ENCODE measurements at places on chromosomes 6 and 20.

GRCh38 chr20:41268402-41268801 is 49.1 kb downstream of the ZHX3 start:
- DNase-seq: no peak

- DNase-seq: peak; percentile 56
These were observed 7.4 kb upstream of the SLC12A5 start for GRCh38 chr20:46021361-46022359.

DNA sequence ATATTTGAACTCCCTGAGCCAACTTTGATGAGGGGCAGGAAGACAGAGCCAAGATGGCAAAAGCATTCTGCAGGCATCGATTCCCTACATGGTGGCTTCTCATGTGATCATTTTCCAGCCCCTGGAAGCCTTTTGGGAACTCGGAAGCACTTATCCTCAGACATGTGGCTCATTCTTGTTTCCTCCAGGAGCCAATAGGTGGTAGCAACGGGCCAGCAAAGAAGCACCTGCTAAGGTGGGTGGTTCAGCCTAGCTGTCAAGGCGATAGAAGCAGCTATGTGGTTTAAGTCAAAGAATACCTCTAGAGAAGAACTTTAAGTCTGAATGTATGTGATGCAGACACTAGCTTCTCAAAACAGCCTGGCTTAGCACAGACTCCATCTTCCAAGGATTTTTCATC is 64.9 kb upstream of the PAX1 start:
- DNase-seq: peak; percentile 25

DNA sequence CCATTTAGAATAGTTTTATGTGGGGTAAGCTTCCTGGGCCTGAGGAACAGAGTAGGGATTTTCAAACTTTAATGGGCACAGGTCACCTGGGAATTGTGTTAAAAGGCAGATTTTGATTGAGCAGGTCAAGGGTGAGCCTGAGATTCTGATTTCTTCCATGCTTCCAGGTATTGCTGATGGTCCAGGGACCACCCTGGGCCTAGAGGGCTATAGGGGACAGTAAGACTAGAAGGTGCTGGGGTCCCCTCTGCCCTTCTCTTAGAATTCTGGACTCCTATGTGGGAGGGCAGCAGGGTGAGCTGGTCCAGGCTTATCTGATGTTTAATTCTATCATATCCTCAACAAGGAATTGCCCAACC is 2.6 kb downstream of the DDR1 start:
- no peak for DNase-seq

DNA sequence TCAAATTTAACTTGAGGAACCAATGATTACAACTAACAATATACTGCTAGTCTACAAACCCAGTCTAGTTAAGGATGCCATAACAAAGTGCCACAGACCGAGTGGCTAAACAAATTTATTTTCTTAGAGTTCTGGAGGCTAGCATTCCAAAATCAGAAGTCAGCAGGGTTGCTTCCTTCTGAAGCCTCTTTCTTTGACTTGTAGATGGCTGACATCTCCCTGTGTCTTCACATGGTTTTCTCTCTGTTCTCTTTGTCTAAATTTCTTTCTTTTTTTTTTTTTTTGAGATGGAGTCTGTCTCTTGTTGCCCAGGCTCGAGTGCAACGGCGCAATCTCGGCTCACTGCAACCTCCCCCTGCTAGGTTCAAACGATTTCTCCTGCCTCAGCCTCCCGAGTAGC is 56.1 kb downstream of the NCOA3 start:
- no peak for DNase-seq

DNA sequence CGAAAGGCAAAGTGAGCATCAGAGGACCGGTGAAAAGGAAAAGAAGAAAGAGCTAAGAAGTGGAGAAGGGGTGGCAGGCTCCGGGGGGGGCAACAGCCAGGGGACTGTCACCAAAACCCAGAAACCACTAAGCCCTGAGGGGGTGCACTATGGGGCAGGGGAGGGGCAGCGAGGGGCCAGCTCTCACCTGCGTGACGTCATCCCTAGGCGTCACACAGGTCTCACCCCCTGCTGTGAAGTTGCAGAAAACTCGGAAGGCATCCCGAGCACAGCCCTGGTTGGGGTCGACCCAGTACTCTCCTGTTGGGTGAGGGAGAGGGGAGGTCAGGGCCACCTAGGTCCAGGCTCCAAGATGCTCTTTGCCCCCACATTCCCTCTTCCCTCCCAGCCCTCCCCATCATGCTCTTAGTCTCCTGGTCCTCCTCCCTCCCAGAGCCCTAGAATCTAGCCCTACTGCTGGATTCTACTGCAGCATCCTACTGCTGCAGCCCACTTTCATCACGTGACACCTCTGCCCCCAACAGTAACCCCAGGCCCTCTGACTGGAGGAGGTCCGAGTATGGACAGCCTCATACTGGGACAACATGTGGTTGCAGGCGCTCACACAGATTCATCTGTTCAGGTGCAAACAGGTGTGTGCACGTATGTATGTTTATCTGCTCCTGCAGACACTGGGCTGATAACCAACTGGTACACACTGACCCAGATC is 27.4 kb downstream of the COL11A2 start:
- DNase-seq: no peak

DNA sequence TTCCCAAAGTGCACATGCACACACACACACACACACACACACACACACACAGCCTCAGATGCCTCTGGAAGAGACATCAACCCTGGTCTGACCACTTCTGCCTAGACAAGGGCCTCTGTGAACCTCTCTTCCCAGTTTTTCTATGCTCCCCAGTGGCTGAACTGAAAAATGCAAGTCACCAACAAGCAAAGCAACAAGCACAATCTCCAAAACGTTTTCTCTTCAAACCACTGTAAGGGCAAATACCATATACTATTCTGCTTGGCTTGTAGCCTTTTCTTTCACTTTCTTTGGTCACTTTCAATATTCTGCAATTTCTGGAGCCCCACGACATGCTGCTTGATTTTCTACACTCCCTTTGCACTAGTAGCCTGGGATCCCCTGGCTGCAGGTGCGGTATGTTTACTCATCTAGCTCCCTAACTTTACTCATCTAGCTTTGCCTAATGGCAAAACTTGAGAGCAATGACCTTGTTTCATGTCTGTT is 121.4 kb upstream of the DST start:
- peak; percentile 81 for DNase-seq

GRCh38 chr6:32890831-32891230 is 36.8 kb downstream of the PSMB9 start:
- no peak for DNase-seq

GRCh38 chr6:53960311-53960710 is 150.9 kb upstream of the MLIP start:
- DNase-seq: no peak

- no peak for DNase-seq
These were observed 115.4 kb downstream of the ISM1 start for GRCh38 chr20:13336308-13337089.

DNA sequence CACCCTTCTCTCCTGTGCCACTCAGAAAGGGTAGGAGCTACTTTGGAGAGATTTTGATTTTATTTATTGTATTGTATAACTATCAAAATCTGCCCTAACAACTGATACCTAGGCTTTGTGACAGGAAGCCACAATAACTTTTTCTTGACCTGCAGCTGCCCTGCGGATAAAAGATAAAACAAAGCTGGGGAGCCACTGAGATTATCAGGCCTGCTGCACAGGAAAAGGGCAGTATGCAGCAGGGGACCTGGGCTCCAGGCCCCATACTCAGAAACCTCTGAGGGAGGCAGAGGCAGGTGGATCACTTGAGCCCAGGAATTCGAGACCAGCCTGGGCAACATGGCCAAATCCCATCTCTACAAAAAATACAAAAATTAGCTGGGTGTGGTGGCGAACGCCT is 980 bp upstream of the SNX21 start:
- DNase-seq: no peak

DNA sequence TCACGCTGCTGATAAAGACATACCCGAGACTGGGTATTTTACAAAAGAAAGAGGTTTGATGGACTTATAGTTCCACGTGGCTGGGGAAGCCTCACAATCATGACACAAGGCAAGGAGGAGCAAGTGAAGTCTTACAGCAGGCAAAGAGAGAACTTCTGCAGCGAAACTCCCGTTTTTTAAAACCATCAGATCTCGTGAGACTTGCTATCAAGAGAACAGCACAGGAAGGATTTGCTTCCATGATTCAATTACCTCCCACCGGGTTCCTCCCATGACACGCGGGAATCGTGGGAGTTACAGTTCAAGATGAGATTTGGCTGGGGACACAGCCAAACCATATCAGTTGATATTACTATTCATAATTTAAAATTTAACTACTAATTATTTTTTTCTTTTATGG is 157.3 kb upstream of the ATXN1 start:
- no peak for DNase-seq

GRCh38 chr20:56626367-56627121 is 2.6 kb upstream of the TFAP2C start:
- no peak for DNase-seq

DNA sequence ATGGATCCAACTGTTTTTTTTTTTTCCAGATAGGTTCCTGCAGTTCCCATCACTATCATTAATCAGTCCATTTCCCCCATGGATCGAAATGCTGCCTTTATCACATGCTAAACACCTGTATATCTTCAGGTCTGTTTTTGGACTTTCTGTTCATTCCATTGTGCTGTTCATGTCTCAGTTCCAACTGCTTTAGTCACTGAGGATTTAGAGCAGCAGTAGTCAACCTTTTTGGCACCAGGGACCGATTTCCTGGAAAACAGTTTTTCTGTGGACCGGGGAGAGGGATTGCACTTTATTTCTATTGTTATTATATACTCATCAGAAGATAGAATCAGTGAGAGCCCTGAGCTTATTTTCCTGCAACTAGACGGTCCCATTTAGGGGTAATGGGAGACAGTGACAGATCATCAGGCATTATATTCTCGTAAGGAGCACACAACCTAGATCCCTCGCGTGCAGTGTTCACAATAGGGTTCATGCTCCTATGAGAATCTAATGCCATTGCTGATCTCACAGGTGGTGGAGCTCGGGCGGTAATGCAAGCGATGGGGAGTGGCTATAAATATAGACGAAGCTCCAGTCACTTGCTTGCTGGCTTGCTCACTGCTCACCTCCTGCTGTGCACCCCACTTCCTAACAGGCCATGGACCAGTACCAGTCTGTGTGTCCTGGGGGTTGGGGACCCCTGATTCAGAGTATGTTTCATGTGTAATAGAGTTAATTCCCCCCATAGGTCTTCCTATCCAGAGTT is 46.0 kb downstream of the CAP2 start:
- no peak for DNase-seq

- no peak for DNase-seq
These were observed 36.3 kb downstream of the DYNLT1 start for GRCh38 chr6:158608221-158608620.

GRCh38 chr6:63154535-63154934 is 56.7 kb upstream of the FKBP1C start:
- no peak for DNase-seq

GRCh38 chr6:158905277-158905676 is 86.1 kb upstream of the EZR start:
- DNase-seq: no peak

DNA sequence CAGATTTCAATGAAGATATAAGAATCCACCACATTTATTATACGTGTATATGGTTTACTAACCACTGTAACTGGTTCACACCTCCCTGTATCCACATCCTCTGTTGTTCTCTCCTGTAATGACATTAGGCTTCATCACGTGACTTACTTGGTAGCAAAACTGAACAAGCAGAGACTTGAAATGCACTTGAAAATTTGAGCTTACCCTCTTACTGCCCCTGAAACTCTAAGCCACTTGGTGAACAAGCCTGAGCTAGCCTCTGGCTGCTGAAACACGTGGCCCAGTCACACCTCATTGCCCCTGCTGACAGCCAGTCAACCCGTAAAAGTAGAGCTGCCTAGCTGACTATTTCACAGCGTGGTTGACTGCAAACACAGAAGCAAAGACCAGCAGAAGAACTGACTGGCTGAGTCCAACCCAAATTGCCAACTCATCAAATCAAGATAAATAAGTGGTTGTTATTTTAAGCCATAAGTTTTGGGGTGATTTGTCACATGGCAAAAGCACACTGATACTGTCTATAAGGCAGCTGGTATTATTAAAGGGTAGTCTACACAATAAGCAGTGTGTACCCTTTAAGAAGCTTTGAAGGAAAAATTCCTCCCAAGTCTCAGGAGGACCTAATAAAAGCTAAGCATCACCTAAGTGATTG is 109.0 kb downstream of the RALGAPA2 start:
- no peak for DNase-seq

GRCh38 chr20:58515233-58516212 is at the start of gene APCDD1L:
Gene APCDD1L (minus strand): TSS chr20:58515399. CDS start chr20:58514707, 692 bp downstream.
- no peak for DNase-seq

GRCh38 chr6:33984466-33985312 is 161.2 kb downstream of the GRM4 start:
- DNase-seq: no peak

- no peak for DNase-seq
These were observed 64.8 kb upstream of the QKI start for GRCh38 chr6:163349696-163350095.

DNA sequence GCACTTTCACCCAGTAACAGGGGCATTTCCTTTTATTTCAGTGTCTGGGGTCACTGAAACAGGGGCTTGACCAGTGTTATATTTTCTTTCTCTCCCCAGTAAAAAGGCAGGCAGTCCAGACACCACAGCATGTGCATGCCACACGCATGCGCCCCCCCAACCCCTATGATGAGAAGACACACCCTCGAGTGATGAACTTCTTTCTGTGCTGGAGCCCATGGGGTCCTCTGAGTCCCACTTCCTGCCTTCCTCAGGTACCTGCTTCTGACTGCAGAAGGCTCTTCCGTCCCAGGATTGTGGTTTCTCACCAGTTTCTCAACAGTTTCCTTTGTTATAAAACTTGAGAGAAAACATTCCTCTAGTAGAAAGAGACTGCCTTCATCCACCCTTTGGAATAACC is 45.7 kb upstream of the TMEM181 start:
- no peak for DNase-seq

DNA sequence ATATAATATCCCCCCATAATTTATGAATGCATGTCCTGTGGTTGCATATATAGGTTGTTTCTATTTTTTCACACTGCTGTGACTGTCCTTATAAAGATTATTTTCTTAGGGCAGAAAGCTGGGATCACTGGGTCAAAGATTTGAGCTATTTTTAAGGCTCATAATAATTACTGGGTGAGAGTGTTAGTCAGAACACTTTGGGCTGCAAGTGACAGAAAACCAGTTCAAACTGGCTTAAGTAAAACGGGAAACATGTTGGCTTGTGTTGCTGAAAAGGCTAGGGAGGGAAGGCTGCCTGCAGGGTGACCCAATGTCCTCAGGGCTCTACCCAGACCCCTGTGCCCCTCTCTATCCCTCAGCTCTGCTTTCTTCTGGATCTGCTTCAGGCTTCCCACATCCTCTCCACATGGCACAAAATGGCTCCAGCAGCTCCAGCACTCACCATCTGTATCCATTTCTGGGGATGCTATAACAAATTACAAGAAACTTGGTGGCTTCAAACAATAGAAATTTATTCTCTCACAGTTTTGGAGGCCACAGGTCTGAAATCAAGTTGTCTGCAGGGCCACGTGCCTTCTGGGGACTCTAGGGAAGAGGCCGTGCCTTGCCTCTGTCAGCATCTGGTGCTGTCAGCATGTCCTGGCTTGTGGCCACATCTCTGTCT is 33.1 kb upstream of the MLN start:
- DNase-seq: no peak

- DNase-seq: no peak
These were observed 156.8 kb upstream of the MLN start for GRCh38 chr6:33960345-33961313.
